Naive thymus-derived CD4-positive, alpha-beta T cell (primary cell): ENCODE measurements at places on chromosomes 7 and 10. TPM values are rescaled to one million over a fixed set of nuclear protein-coding genes. Genes with fewer than 3 reads are reported as not detected.

DENND10 gene
- total RNA-seq, result 27.1 TPM

PVRIG gene
- total RNA-seq, result 77.9 TPM

DNA sequence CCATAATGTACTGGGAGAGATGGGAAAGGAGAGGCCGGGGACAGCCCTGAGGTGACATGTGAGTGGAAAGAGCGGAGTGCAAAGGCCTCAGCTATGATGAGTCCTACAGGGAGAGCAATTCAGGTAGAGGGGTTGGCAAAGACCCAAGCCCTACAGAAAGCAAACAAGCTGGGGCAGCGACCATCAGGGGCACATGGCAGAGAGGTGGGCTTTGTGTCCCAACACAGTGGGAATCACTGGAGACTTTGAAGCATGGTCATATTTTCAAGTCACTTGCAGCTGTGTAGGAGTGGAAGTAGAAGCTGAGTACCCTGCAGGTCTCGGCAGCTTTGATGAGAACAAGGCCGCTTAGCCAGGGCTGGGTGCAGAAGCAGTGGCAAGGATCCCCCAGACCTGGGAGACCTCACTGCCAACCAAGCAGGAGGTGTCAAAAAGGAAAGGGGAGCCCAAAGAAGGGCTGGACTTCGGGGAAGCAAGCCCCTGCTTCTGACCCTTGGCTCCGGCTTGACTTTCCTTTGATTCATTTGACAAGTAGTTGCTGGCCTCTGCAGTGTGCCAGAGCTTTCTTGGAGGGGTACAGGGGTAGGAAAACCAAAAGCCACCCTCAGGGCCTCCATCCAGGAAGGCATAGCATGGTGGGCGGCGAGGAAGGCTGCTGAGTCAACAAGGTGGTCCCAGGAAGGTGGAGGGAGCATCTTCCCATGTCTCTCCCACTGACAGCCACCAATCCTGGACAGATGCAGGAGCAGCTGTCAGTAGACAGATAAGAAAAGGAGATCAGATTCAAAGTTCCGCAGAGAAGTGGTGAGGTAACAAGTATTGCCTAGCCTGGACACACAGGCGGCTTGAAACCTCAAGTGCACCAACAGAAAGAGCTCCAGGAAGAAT is 1.9 kb upstream of the PGAM2 start:
- H3K36me3 ChIP-seq, result peaks cover 7% of the 10 kb centered on the region
- no peak overlapping the region for H3K27ac ChIP-seq
- H3K27me3 ChIP-seq, result no peaks in the 10 kb centered on the region
- H3K4me3 ChIP-seq, result no peak overlapping the region

DNA sequence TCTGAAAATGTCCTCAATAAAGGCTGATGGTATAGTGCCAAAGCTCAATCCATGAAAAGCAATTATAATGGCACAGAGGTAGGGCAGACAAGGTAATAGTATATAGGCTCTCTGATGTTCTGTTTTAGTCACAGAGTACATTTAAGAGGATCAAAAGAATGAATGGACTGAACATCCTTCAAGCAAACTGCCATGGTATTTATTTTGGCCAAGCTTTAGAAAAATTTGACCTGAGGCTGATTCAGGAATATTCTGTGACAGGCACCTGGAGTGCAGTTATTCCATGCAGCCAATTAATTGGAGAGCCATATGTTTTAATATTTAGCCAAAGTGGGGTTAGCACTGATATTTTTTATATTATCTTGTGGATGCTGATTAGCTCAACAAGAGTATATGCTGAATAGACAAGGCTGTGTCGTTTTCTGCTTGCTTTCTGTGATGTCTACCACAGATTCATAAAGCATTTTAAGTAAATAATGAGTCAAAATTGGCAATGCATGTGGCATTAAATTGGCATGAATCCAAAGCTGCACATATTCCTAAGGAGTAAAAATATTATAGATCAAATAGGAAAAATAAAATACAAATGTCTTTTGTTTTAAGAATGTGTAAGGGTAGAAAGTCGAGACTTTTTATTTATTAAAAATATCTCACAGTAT is 177.4 kb downstream of the PCLO start:
- no peaks in the 10 kb centered on the region for H3K36me3 ChIP-seq
- no peaks in the 10 kb centered on the region for H3K27me3 ChIP-seq
- H3K4me1 ChIP-seq, result no peaks in the 10 kb centered on the region
- DNase-seq, result no peak
- H3K4me3 ChIP-seq, result no peak overlapping the region

- H3K27me3 ChIP-seq, result no peaks in the 10 kb centered on the region
- no peaks in the 10 kb centered on the region for H3K36me3 ChIP-seq
- no peaks in the 10 kb centered on the region for H3K4me1 ChIP-seq
- no peak overlapping the region for H3K4me3 ChIP-seq
- no peak overlapping the region for H3K27ac ChIP-seq
- peak; percentile 29 for DNase-seq
These were observed 67.6 kb upstream of the DDC start for GRCh38 chr7:50632561-50633413.

- H3K4me1 ChIP-seq, result no peaks in the 10 kb centered on the region
- H3K27ac ChIP-seq, result no peak overlapping the region
- H3K27me3 ChIP-seq, result no peaks in the 10 kb centered on the region
- no peaks in the 10 kb centered on the region for H3K36me3 ChIP-seq
These were observed 22.6 kb downstream of the CDK1 start for GRCh38 chr10:60800918-60801317.

DNA sequence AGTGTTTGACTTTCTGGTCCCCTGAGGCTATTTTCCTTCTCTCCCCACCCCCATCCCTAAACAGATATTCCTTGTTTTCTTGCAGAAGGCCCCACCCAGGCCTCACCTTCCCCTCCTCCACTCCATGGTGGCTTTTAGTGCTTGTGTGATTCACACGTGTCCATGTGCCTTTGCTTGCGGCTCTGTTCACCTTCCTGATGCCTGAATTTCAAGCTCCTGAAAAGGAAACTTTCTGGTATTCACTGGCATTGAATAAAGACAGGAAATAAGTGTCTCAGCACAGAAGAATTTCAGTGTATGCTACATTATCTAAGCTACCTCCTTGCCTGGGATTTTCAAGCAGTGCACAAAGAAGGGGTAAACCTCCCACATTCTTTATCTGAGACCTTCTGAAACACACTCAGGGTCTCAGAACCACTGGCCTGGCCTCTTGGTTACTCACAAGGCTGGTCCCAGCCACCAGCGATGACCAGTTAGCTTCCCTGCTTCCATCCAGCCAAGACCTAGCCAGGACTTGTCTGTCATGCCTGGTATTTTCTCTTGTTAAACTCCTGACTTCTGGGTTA is 17.2 kb upstream of the UBE2H start:
- H3K4me3 ChIP-seq, result no peak overlapping the region
- H3K4me1 ChIP-seq, result no peaks in the 10 kb centered on the region
- no peak for DNase-seq
- H3K27ac ChIP-seq, result no peak overlapping the region
- H3K36me3 ChIP-seq, result no peaks in the 10 kb centered on the region

DNA sequence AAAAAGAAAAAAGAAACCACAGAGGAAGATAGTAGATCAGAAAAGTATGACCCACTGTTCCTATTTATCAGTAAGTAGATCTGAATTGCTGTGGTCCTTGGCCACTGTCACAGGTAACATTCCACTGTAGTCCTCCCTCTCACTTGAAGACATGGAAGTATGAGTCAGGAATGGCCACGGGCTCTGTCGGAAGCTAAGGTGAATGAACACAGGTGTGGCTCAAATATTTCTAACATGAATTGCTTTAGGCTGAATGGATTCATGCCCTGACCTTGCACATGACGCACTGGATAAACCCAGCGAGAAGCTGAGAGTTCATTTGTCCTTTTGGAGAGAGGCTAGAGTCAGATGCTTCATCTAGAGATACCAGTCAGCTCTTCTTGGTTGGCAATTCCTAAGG is 224.5 kb upstream of the SP8 start:
- H3K36me3 ChIP-seq, result no peaks in the 10 kb centered on the region
- DNase-seq, result no peak
- no peak overlapping the region for H3K4me3 ChIP-seq
- H3K27ac ChIP-seq, result no peak overlapping the region
- no peaks in the 10 kb centered on the region for H3K27me3 ChIP-seq
- H3K4me1 ChIP-seq, result no peaks in the 10 kb centered on the region

- no peaks in the 10 kb centered on the region for H3K4me1 ChIP-seq
- no peaks in the 10 kb centered on the region for H3K27me3 ChIP-seq
- DNase-seq, result no peak
- H3K4me3 ChIP-seq, result no peak overlapping the region
These were observed 34.2 kb downstream of the CAMK2B start for GRCh38 chr7:44291066-44291732.

DNA sequence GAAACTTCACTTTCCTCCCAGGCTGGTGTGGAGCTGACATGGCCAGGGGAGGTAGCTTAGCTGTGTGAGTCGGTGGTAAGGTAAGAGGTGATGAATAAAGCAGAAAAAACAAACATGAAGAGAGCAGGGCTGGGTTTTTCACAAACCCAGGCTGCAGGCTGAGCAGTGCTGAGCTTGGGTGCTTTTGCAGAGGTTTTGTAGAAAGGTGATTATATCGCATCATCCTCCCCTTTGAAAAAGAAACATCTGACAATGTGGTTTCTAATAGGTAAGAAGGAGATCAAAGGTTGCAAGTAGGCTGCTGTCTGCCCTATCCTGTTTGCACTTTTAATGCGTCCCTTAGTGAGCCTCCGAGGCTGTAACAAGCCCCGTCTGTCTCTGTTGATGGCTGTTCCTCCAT is 69.6 kb upstream of the GRM8 start:
- H3K27ac ChIP-seq, result no peak overlapping the region
- no peaks in the 10 kb centered on the region for H3K4me1 ChIP-seq
- H3K27me3 ChIP-seq, result no peaks in the 10 kb centered on the region
- no peak overlapping the region for H3K4me3 ChIP-seq

GRCh38 chr10:79244841-79245504 is 102.3 kb upstream of the PPIF start:
- no peaks in the 10 kb centered on the region for H3K36me3 ChIP-seq
- no peak for DNase-seq
- peak overlapping the region; percentile 51 for H3K4me3 ChIP-seq
- H3K4me1 ChIP-seq, result peaks cover 27% of the 10 kb centered on the region
- H3K27me3 ChIP-seq, result no peaks in the 10 kb centered on the region

DNA sequence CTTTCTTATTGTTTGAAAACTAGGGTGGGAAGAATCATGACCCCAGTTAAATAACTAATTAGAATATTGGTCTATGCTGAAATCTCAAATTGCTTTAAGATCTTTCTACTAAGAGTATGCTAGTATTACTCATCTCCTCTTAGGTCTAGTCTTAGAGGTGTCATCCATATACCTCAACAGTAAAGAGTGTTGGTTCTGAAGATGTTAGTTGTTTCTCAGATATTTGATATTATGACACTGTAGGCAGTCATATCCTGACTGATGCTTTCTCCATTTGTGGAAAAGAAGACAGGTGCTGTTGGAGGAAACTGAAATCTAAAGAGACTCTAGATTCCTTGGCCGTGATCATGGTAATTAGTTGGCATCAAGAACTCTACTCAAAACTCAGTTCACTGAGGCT is 21.2 kb downstream of the BPGM start:
- no peaks in the 10 kb centered on the region for H3K36me3 ChIP-seq
- H3K4me1 ChIP-seq, result peaks cover 38% of the 10 kb centered on the region

DNA sequence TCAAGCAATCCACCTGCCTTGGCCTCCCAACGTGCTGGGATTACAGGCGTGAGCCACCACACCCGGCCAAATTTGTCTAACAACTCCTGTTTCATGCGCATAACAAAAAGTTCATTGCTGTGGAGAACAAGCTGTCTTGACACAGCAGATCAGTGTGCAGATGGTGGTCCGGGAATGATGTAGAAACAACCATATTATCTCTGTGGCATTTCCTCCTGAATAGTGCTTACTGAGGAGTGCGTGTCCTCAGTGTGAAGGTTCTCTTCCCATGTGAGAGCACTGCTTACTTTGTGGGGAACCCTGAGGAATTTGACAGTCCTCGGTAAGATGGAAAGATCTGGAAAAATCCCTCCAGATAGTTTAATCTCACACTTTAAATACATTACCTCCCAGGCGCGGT is 30.3 kb upstream of the ZNF438 start:
- H3K4me3 ChIP-seq, result no peak overlapping the region
- peaks cover 4% of the 10 kb centered on the region for H3K27me3 ChIP-seq
- H3K27ac ChIP-seq, result no peak overlapping the region
- no peaks in the 10 kb centered on the region for H3K36me3 ChIP-seq

GRCh38 chr7:7499892-7500291 is 35.8 kb downstream of the COL28A1 start:
- H3K36me3 ChIP-seq, result no peaks in the 10 kb centered on the region
- no peaks in the 10 kb centered on the region for H3K4me1 ChIP-seq
- no peak overlapping the region for H3K4me3 ChIP-seq

DNA sequence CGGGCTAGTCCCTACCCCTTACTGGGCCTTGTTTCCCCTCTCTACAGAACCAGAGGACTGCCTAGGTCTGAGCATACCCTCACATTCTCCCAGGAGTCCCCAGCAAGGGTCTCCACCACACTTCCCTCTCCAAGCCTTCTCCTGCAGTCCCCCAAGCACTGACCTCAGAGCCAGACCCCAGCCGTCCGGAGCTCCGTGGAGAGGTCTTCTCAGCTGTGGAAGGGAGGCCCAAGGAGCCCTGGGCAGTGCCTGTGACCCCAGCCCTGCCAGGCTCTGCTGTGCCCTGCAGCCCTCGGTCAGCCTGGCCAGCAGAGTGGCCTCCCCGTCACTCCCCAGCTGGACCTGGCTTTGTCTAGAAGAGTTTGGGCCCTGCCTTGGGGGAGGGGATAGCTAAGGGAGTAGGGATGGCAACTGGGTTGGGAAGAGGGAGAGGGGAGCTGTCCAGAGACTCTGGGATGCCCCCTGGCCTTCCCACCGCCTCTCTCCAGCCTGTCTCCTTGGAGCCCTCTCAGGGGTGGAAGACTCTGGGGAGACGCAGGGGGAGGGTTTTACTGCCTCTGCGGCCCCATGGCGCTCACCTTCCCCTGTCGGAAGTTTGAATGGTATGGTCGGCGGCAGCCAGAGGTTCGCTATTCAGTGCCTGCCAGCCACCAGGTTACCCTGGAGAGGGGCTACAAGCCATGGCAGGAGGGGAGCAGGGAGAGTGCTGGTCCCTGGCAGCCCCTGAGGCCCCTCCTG is at the start of gene C10orf105:
Gene C10orf105 (minus strand): TSS at position 315 of the 738 bp plus-strand sequence. CDS start 3,441 bp downstream, outside the sequence.
- DNase-seq, result no peak
- H3K27me3 ChIP-seq, result no peaks in the 10 kb centered on the region
- H3K36me3 ChIP-seq, result no peaks in the 10 kb centered on the region
- peaks cover 21% of the 10 kb centered on the region for H3K4me1 ChIP-seq
- no peak within 1 kb of the TSS for H3K27ac ChIP-seq
- no peak within 1 kb of the TSS for H3K4me3 ChIP-seq

- no peaks in the 10 kb centered on the region for H3K27me3 ChIP-seq
- no peaks in the 10 kb centered on the region for H3K4me1 ChIP-seq
- no peak overlapping the region for H3K27ac ChIP-seq
These were observed 312.8 kb upstream of the SORCS1 start for GRCh38 chr10:107477266-107477665.

- no peak overlapping the region for H3K4me3 ChIP-seq
- H3K4me1 ChIP-seq, result no peaks in the 10 kb centered on the region
- H3K27me3 ChIP-seq, result no peaks in the 10 kb centered on the region
- no peaks in the 10 kb centered on the region for H3K36me3 ChIP-seq
These were observed 325.6 kb downstream of the PLXNA4 start for GRCh38 chr7:132250480-132251326.
